NCI-H1092 treated with DMSO at 0.1 percent for 48 hours (cell line): ENCODE measurements at places on chromosomes 2 and 18.

DNA sequence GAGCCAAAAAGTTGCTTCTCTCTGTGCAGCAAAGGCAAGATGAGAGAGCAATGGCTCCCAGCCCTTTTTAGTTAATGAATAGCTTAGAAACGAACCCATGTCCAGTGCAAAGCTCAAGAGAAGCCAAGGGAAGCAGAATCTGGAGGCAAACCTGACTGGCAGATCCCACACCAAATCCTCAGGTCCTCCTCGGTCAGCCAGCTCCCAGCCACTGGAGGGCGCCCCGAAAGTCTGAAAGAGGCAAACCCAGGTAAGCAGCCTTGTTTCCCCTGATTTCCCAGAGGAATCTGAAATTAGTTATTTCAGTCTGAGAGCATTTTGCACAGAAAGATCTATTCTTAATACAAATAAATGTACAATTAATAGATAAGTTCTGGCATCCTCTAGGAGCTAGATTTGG lies 71.3 kb upstream of the PID1 start:
- DNase-seq = peak; percentile 6

DNA sequence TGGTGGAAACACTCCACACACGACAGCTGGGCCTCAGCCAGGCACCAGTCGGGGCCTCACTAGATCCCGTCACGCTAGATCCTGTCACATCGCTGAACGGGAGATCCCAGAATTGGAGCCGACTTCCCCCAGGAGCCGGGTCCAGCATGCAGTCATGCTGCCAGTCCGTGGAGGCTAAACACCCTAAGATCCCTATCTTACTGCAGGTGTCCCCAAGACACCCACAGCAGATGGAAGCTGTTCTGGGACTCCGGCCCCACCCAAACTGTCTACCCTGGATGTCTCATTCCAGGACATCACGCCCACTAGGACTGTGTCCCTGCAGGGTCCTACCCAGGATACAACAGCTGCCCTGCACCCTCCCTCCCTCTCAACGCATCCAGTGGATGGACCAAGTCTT lies 23.4 kb downstream of the ZNF516 start:
- DNase-seq = no peak

DNA sequence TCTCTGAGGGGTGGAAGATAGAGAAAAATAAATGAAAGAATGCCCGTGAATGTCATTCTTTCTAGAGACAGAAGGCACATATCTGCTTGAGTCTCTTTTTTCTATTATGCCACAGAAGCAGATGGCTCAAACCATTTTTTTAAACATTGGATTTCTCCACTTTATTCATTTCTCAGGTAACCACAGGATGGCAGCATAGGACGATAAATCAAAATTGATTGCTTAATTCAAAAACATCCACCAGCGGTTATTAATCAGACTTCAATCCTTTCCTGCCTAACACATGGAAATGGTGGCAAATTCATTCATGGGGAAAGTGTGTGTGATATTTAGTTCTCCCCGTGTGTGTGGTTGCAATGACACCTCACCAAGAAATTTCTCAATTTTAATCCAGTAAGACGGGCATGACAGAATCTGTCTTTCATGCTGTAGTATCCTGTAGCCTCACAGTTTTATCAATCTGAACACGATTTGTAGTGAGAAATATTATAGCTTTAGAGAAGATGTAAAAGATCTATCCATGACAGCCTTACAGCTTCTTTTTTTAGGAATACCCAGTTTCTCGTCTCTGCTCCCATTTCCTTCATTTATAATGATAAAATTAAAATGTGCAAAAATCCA lies 72.2 kb downstream of the DSC3 start:
- peak; percentile 52 for DNase-seq

GRCh38 chr2:71602115-71602495 lies 148.7 kb downstream of the DYSF start:
- DNase-seq = no peak

DNA sequence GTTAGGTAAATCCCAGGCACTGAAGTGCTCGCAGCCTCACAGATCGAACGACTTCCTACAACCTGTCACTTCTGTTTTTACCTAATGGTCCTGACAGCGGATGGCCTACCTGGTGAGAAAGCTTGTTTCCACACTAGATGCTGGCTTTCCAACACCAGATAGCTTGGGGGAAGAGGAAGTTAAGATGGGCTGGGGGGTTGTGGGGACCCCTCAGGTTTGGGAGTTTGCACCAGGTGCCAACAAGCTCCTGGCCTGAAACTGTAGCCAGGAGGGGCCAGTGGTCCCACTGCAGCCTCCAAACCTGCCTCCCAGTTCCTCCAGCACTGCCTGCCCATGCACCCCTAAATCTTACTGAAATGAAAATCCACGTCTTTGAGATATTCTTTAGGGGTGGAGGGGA lies 3.9 kb downstream of the TMEM185B start:
- no peak for DNase-seq

GRCh38 chr2:106113361-106113966 lies 80.6 kb downstream of the UXS1 start:
- no peak for DNase-seq

DNA sequence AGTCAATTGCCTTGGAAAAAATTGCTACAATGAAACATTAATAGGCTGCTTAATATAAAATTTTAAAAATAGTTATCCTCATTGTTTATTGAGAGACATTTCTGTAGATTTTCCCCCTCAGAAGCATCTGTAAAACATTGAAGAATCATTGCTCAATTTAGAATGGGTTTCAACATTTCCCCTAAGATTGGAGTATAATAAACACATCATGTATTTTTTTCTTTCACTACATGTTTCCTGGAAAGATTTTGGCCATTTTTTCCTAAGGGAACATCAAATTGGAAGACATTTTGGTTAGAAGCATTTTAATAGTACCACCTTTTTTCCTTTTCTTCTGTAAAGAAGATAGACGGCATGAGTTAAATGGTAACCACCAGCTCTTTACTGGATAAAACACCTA lies 443.2 kb upstream of the SPHKAP start:
- no peak for DNase-seq

DNA sequence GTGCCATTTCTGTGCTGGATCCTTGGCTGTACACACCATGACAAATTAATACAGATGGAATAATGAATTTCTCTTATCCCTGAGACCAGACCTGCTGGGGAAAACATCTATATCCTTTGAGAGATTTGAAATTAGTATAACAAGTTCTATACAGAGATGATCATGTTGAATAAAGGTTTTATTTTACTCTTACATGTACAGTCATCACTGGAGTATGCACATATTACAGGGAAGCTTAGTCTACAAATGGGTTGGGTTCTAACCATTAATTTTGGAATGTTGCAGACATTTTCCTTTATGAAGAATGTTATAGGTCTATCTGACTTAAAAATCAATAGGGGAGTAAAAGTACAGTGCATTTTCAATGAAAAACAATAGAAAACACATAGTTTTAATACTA lies 29.9 kb upstream of the MMADHC start:
- no peak for DNase-seq
